ENCODE measurements at places on chromosomes 6 and 20.

DNA sequence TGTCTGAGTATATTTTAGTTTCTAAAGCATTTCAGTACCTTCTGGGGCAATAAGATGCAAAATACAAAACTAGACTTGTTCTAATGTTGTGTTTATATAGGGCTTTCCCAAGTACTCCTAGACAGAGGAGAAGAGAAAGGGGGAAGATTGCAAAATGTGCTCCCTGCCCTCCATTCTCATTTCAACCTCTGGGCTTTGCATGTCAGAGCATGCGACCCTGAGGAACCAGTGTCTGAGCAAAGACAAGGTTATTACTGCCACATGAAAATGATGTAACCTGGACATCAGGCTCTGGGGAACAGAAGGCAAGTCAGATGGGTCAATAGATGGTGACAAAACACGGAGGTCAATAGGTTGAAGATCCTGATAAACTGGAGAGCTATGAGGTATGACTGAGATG, 253.5 kb upstream of the TCF21 start:
- DNase-seq: no peak

- DNase-seq: no peak
Measured at GRCh38 chr6:151796842-151797530, 10.5 kb upstream of the ESR1 start.

DNA sequence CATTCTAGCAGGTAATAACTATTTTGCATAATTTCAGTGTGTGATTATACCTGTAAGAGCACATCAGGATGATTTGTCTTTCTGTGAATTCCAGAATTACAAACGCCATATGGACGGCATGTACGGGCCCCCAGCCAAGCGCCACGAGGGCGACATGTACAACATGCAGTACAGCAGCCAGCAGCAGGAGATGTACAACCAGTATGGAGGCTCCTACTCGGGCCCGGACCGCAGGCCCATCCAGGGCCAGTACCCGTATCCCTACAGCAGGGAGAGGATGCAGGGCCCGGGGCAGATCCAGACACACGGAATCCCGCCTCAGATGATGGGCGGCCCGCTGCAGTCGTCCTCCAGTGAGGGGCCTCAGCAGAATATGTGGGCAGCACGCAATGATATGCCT, 122.7 kb downstream of the TMEM242 start:
- no peak for DNase-seq

DNA sequence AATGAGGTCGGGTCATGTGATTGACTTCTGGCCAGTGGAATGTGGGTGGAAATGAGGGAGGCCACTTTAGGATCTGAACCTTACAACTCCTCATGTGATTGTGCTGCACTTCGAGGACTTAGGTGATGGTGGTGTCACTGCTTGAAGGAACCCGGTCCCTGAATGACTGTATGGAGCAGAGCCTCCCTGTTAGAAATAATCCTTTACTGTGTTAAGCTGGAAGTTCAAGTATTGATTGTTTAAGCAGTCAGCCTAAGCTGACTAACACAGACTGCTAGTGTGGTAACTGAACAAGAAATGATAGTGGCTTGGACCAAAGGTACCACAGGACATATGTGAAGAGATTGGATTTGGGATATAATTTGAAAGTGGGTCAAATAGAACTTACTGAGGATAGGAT, 138.0 kb downstream of the OPN5 start:
- DNase-seq: no peak

- DNase-seq: no peak
Measured at GRCh38 chr6:16681260-16681873, 79.9 kb downstream of the ATXN1 start.

- DNase-seq: no peak
Measured at GRCh38 chr6:83490217-83490807, 22.0 kb upstream of the PRSS35 start.

- no peak for DNase-seq
Measured at GRCh38 chr6:156885562-156885961, 108.4 kb downstream of the ARID1B start.

- DNase-seq: no peak
Measured at GRCh38 chr6:11718463-11718862, 60.1 kb downstream of the ADTRP start.

DNA sequence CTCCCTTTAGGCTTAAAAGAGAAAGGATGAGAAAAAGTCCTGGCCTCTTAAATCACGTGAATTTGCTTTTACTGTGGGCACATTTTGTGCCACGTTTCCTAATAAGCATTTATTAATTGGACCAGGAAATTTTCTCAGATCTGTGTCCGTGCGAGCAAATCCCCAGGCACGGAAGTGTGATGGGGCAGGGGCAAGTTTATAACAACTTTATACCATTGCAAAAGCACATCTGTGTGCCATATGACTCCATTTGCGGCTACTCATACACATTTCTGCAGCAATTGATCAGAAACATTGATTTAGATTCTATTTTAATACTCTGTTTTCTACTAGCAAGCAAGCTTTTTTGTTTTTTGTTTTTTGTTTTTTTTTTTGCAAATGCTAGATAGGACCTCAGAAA, 373.2 kb downstream of the TAF4 start:
- DNase-seq: no peak

- DNase-seq: no peak
Measured at GRCh38 chr6:73791336-73791735, 95.3 kb downstream of the CD109 start.

GRCh38 chr20:44324343-44324742, 12.5 kb upstream of the R3HDML start:
- no peak for DNase-seq

GRCh38 chr6:86775893-86776292, 161.4 kb upstream of the HTR1E start:
- no peak for DNase-seq

DNA sequence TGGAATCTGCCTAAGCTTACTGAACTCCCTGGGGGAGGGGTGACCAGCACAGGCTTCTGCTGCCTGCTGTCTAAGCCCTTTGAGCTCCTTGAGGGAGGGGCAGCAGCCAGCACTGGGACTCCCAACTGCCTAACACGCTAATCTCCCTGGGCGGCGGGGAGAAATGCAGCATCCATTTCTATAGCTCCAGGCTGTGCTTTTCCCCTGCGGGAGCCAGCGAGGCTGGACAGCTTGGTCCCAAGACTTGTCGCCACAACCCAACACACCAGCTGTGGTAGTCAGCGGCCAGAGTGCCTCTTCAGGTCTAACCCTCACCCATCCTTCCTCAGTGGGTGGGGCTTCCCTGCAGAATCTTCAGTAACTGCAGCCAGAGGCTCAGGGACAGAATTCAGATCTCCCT, 64.6 kb downstream of the VGLL2 start:
- DNase-seq: no peak

DNA sequence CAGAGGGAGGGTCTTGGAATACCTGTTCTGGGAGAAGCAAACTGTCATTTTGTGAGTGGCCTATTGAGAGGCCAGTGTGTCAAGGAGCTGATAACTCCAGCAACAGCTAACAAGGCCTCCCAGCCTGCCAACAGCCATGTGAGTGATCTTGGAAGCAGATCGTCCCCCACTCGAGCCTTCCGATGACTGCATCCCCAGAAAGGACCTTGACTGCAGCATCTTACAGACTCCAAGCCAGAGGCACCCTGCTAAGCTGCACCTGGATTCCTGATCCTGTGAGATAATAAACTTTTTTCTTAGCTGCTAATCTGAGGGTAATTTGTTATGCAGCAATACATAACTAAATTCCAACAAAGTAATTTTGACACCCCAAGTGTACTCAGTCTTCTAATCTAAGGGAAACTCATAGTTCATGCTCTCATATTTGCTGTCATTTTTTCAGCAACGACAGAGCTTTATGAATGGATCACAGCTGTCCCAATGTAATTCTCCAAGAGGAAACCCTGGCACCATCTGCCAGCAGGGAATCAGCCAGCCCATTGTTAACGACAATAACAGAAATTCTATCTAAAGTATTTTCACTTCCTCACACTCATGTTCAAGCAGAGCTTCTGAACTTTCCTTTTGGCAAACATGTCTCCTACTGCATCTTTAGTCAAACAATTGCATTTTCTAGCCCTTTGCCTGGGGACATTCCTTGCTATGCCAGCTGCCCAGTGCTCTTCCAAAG, 470.2 kb upstream of the BTBD3 start:
- DNase-seq: no peak

DNA sequence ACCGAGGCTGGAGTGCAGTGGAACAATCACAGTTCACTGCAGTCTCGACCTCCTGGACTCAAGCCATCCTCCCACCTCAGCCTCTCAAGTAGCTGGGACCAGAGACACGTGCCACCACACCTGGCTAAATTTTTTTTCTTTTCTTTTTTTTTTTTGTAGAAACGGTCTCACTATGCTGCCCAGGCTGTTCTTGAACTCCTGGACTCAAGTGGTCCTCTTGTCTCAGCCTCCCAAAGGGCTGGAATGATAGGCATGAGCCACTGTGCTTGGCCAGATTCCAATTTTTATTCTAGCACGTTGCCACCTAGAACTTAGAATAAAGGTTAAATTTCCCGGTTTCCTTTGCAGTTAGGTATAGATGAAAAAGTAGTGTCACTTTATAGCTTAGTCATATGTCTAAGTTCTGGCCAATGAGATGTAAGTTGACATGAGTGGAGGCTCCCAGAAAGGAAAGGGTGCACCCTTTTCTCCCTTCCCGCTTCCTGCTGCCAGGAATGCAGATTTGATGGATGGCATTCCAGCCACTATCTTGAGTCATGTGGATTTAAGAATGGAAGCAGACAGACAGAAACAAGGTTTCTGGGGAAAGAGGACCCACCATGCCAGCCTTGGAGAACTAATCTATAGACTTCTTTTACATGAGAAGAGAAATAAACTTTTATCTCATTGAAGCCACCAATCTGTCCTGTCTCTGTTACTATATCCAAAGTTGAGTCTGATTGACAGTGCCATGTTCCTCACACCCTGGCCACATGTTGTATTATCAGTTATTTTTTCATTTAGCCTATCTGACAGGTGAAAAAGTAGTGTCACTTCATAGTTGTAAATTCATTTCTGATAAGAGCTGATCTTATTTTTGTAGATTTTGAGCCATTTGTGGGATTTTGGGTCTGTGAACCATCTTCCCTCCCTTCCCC, 60.6 kb upstream of the NCOA3 start:
- no peak for DNase-seq

DNA sequence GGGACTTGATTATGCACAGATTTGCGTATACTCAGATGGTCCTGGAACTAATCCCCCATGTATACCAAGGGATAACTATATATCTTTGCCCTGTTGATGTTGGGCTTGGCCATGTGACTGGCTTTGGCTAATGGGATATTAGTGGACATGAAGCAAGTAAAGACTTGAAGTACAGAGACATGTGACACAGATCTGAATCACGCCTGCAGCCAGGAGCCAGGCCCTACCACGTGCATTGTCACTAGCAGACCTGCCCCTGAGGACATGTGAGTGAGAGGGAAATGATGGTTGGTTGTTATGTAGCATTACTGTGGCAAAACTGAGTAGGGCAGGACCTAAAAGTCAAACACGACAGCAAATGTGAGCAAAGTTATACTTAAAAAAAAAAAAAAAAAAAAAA, 155.7 kb downstream of the AKAP7 start:
- DNase-seq: no peak

GRCh38 chr6:110036408-110037302, 58.5 kb downstream of the GPR6 start:
- no peak for DNase-seq

All from right renal pelvis (tissue), 4 donors.